Calu3 (cell line): ENCODE measurements at places on chromosomes 5 and 9. TPM values are rescaled to one million over a fixed set of nuclear protein-coding genes. Genes with fewer than 3 reads are reported as not detected.
A peak's percentile ranks its signal among the peaks of the same experiment; 100 is the strongest.

Gene ZMAT2
- 75.9 and 83.3 TPM in 2 replicates for total RNA-seq

Gene KIF12
- 52.3 and 54.0 TPM in 2 replicates for total RNA-seq

Gene NTNG2
- not detected in 2 replicates for total RNA-seq

Gene AOPEP
- total RNA-seq = 89.5 and 90.2 TPM in 2 replicates

Gene SPATA31A7
- total RNA-seq = not detected in 2 replicates

Gene PLAC8L1
- total RNA-seq = 1.4 and 3.8 TPM in 2 replicates

Gene ALDH7A1
- total RNA-seq = 78.0 and 108 TPM in 2 replicates

- no peak overlapping the region for H3K4me3 ChIP-seq
- H3K27ac ChIP-seq = no peak overlapping the region
- H3K4me1 ChIP-seq = peaks cover 11% of the 10 kb centered on the region
- H3K36me3 ChIP-seq = no peaks in the 10 kb centered on the region
- H3K27me3 ChIP-seq = no peaks in the 10 kb centered on the region
- DNase-seq = no peak
Measured at GRCh38 chr5:75630875-75631274, 19.6 kb downstream of the ANKDD1B start.

DNA sequence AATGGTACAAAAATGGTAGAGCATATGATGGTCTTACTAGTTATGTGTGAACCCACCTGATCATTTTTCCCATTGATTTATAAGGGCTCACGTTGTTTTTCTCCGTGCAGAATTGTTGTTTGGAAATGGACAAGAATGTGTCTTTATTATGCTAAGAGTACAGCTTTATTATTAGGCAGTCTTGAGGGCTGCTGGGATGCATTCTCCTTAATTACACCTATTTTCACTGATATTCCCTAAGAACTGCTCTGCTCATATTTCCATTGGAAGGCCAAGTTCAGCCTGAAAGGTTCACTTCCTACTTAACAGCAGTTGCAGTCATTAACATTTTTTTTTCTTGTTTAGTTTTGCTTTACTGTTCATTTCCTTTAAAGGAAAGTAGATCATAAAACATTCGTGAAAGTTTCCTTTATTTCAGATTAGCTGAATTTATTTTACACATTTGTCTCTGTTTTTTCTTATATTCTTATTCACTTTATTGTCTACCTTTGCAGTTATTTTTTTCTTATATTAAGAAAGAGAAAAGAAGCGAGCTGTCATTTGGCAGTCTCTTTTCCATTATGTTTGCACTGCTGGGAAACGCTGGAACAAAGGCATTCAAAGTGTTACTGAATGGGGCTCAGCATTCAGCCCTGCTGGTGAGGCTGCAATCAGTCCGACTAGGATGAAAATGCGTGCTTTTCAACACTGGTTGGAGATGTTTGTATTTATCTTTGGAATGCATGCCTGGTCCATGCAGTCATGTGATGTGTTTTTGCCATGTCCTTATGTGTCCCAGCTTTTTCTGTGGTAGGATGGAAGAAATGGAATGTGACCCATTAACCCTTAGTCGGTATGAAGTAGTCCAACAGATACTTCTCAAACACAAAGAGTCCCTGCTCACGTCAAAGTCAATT is 602.7 kb upstream of the ZNF608 start:
- no peak for DNase-seq
- H3K4me3 ChIP-seq = no peak overlapping the region

DNA sequence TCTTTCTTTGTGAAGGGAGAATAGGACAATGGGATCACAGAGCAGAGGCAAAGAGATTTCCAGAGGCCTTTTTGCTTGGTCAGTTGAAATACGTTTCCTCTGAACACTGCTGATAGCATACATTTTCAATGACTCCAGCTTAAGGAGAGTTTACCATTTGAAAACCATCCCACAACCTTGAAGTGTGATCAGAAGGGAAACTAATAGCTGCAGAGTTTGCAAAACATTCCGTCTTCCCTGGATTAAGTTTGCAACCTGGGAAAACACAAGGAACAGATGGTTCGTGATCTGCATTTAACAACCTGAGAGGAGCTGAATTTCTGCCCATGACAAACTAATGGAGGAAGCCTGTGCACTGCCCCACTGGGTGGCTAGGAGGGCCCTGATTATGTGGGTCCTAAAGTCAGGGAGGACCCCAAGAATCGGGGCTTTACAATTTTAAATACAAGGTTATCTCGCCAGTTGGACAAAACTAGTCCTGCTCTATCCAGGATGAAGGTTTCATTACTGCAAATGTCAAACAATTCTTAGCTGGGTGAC is 35.6 kb downstream of the MTX3 start:
- peaks cover 51% of the 10 kb centered on the region for H3K27me3 ChIP-seq
- peaks cover 13% of the 10 kb centered on the region for H3K4me1 ChIP-seq
- H3K36me3 ChIP-seq = no peaks in the 10 kb centered on the region
- no peak overlapping the region for H3K4me3 ChIP-seq

DNA sequence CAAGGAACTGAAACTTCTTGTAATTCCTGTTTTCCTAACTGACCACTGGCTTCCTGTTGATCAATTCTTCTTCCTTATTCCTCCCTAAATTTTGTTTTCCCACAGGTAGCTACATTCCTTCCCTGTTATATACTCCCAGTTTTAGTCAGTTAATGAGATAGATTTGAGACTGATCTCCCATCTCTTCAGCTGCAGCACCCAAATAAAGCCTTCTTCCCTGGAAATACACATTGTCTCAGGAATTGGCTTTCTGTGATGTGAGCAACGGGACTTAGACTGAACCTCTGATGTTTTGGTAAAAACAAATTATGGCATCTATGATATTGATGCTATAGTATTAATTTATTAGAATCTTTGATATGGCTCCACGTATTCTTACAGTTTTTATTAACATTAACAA is 617.3 kb upstream of the ST8SIA4 start:
- H3K4me3 ChIP-seq = no peak overlapping the region
- no peaks in the 10 kb centered on the region for H3K27me3 ChIP-seq
- H3K4me1 ChIP-seq = no peaks in the 10 kb centered on the region
- no peak for DNase-seq

GRCh38 chr5:178237431-178238312 is 5.1 kb upstream of the PHYKPL start:
- no peak for DNase-seq
- no peak overlapping the region for H3K27ac ChIP-seq
- H3K27me3 ChIP-seq = peaks cover 10% of the 10 kb centered on the region
- H3K36me3 ChIP-seq = peaks cover 10% of the 10 kb centered on the region
- H3K4me1 ChIP-seq = peaks cover 9% of the 10 kb centered on the region

DNA sequence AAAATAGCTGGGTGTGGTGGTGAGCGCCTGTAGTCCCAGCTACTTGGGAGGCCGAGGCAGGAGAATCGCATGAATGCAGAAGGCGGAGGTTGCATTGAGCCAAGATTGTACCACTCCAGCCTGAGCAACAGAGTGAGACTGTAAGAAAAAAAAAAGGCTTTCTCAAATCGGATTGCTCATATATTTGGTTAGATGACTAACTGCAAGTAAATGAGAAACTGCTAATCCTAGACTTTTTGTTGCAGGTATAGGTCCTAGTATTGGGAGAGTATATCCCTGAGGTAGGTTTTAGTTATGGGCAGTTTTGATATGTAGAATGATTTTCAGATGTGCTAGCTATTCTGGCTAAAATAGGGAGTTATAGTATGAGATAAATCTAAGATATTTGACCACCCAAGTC is 944.8 kb downstream of the DNAH5 start:
- no peaks in the 10 kb centered on the region for H3K36me3 ChIP-seq
- no peaks in the 10 kb centered on the region for H3K27me3 ChIP-seq
- no peak for DNase-seq

DNA sequence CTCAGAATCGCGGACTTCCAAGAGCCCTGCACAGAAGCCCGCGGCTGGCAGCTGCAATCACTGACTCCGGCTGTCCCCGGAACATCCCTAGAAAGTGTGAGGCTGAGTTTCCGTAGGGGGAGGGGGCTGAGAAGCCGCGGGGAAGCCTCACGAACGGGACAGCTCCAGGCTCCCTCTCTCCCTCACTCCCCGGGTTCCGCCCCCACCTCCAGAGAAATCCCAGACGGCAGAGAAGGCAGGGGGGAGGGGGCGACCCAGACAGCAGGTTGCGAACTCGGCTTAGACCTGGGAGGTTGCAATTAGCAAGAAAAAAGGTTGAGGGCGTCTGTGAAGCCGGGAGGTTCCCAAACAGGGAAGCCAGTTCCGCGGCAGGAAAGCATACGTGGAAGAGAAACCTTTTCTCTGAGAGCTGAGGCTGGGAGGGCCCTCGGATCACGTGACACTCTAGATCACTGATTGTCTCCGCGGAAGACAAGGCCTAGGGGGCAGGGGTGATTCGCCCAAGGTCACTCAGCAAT is 73.8 kb upstream of the CPLX2 start:
- no peak overlapping the region for H3K27ac ChIP-seq
- H3K4me1 ChIP-seq = no peaks in the 10 kb centered on the region
- peak overlapping the region; percentile 12 for H3K4me3 ChIP-seq
- no peak for DNase-seq
- no peaks in the 10 kb centered on the region for H3K36me3 ChIP-seq

DNA sequence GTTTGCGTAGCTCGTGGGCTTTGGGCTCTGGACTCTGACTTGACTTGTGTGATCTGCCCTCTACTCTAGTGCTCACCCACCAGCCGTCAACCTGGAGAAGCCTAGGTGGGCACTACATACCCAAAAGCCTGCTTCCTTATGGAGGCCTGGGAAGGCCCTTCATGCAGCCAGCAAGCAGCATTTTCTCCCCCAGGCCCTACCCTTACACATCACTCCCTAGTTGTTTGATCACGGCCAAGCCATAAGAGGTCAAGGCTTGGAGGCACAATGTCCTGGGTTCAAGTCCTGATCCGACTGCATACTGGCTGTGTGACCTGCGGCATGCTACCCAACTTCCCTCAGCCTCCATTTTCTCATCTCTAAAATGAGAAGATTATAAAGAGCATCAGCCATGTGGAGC is 151.3 kb upstream of the EGFLAM start:
- DNase-seq = no peak
- H3K27ac ChIP-seq = no peak overlapping the region
- H3K4me3 ChIP-seq = no peak overlapping the region
- H3K4me1 ChIP-seq = peaks cover 21% of the 10 kb centered on the region

- no peak for DNase-seq
- no peaks in the 10 kb centered on the region for H3K27me3 ChIP-seq
- no peak overlapping the region for H3K4me3 ChIP-seq
- no peak overlapping the region for H3K27ac ChIP-seq
Measured at GRCh38 chr5:56512313-56512996, 279.3 kb upstream of the ANKRD55 start.

- H3K36me3 ChIP-seq = no peaks in the 10 kb centered on the region
- no peak overlapping the region for H3K27ac ChIP-seq
- no peak for DNase-seq
- peaks cover 14% of the 10 kb centered on the region for H3K4me1 ChIP-seq
- peaks cover 19% of the 10 kb centered on the region for H3K27me3 ChIP-seq
- H3K4me3 ChIP-seq = no peak overlapping the region
Measured at GRCh38 chr9:127626752-127627493, 14.8 kb downstream of the STXBP1 start.

- no peaks in the 10 kb centered on the region for H3K27me3 ChIP-seq
- no peaks in the 10 kb centered on the region for H3K36me3 ChIP-seq
- DNase-seq = peak; percentile 45
- H3K4me3 ChIP-seq = no peak overlapping the region
Measured at GRCh38 chr9:85516976-85517637, 224.6 kb downstream of the AGTPBP1 start.

DNA sequence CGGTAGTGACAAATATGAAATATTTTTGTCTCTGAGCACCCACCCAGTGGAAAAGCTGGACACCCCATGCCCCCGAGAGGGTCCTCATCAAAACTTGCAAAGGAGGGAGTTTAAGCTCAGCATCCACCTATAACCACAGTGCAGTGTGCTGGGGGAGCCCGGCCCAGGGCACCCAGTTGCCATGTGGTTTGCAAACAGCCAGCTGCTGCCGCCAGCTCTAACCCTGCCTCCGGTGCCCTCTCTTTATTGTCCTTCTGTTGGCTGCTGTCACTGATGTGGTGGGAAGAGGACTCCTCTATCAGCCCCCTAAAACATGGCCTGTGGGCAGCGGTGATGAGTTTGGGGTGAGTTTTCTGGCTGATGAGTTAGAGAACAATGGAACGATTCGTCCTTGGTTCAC is 160.9 kb upstream of the MVB12B start:
- peaks cover 67% of the 10 kb centered on the region for H3K27me3 ChIP-seq
- no peaks in the 10 kb centered on the region for H3K36me3 ChIP-seq
- no peak overlapping the region for H3K4me3 ChIP-seq
- H3K4me1 ChIP-seq = no peaks in the 10 kb centered on the region
- H3K27ac ChIP-seq = no peak overlapping the region

DNA sequence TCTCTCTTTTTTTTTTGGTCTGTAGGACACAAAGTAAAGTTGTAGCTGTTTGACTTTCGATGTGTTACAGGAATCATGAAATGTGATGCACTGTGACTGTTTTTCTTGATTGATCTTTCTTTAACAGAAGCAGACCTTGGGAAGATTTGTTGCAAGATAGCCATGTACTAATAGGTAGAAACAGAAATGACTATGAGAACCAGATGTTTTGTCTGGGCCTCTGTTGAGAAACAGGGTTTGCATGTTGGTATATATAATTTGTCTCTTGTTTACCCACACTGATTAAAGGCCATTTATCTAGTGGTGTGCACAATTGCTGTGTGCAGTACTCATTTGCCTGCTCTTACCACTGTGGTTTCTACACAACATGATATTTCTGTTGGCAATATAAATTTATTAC is 125.1 kb downstream of the HACD4 start:
- H3K4me3 ChIP-seq = no peak overlapping the region
- no peaks in the 10 kb centered on the region for H3K4me1 ChIP-seq
- DNase-seq = no peak
- no peaks in the 10 kb centered on the region for H3K27me3 ChIP-seq

DNA sequence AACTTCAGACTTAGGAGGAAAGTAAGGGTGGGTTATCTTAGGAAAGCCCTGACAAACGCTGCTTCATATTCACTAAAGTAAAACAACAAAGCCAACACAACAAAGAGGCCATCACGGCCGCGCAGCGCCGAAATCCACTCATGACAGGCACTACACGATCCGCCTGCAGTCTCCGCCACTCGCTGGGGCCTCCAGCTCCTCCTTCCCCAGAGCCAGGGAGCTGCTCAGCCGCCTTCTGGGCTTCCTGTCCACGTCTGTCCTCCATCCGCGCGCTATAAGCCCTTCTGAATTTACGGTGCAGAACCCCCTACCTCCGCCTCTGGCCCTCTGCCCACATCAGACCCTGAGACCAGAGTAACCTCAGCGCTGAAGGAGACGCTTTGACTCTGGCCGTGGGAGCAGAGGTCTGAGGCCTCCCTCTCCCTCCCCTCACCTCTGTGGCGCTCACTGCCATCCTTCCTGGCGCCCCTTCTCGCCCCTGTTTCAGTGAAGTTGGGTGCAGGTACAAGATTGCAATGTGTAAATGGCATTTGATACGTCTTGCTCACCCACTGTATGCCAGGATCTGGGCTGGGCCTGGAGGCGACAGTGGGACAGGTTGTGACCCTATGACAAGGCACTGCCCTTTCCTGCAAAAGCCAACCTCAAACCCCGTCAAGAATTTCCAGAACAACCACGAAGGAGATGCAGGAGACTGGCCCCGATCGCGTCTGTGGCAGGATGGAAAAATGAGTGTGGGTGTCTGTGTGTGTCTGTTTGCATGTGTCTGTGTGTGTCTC is 74.9 kb upstream of the PHYKPL start:
- peaks cover 37% of the 10 kb centered on the region for H3K27me3 ChIP-seq
- no peaks in the 10 kb centered on the region for H3K36me3 ChIP-seq
- H3K4me3 ChIP-seq = no peak overlapping the region
- H3K27ac ChIP-seq = no peak overlapping the region
- H3K4me1 ChIP-seq = no peaks in the 10 kb centered on the region

GRCh38 chr5:40945111-40945510 is 35.8 kb downstream of the C7 start:
- H3K4me1 ChIP-seq = no peaks in the 10 kb centered on the region
- DNase-seq = no peak
- no peaks in the 10 kb centered on the region for H3K36me3 ChIP-seq
